Fibroblast of lung (primary cell): ENCODE measurements at places on chromosomes 16 and 17. TPM values are rescaled to one million over a fixed set of nuclear protein-coding genes. Genes with fewer than 3 reads are reported as not detected.

The GUCY2D gene
- not detected in 2 replicates for total RNA-seq

DNA sequence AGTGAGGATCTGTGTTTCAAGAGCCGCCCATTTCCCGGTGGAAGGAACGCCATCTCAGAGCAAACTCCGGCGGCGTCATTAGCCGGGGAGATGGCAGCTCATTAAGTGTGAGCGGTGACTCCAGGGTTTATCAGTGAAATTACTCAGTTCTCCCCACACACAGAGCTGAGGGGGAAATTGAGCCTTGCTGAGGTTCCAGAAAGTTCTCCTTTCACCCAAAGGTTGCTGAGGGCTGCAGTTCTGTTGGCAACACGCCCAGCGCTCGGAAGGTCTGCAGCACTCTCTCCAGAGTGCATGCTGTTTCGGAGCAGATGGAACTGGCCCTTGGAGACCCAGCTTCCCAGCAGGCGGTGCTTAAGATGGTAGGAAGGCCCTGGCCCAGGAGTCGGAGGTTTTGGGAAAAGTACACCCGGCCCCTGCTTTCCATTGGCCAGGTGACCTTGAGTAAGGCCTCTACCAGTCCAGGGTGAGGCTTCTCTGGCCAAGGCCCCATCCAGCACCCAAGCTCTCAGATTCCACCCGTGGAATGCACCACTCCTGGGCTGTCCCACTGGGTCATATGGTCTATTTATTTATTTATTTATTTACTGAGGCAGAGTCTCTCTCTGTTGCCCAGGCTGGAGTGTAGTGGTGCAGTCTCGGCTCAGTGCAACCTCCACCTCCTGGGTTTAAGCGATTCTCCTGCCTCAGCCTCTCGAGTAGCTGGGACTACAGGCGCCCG is 167.7 kb upstream of the CIBAR2 start:
- DNase-seq, result no peak

DNA sequence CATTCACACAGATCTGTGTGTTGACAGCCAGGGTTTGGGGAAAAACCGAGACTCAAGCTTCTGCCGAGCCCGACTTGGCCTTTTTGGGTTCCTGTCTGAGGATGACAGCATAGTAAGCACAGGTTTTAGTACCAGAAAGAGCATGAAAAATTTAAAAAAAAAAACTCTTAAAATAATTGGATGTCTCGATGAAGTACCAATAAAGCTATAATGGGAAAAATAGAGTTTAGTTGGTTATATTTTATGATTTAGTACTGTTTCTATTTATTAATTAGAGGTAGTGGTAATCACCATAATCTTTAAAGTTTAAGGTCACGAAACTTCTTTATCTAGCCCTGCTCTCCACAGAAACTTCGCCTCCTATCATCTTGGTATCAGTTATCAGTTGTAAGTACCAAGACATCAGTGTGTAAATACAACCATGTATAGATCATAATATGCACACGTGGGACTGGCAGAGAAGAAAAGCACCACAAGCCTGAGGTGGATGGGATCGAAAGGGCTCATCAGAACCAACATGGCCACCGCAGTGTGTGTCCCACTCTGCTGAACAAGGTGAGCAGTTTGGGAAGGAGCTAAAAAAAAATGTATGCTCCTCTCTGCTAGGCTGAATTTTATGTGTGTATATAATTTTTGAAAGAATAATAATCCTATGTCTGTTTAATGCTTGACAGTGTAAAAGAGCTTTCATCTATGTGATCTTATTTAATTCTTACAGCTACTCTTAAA is 14.4 kb upstream of the EEF2K start:
- no peak for DNase-seq

DNA sequence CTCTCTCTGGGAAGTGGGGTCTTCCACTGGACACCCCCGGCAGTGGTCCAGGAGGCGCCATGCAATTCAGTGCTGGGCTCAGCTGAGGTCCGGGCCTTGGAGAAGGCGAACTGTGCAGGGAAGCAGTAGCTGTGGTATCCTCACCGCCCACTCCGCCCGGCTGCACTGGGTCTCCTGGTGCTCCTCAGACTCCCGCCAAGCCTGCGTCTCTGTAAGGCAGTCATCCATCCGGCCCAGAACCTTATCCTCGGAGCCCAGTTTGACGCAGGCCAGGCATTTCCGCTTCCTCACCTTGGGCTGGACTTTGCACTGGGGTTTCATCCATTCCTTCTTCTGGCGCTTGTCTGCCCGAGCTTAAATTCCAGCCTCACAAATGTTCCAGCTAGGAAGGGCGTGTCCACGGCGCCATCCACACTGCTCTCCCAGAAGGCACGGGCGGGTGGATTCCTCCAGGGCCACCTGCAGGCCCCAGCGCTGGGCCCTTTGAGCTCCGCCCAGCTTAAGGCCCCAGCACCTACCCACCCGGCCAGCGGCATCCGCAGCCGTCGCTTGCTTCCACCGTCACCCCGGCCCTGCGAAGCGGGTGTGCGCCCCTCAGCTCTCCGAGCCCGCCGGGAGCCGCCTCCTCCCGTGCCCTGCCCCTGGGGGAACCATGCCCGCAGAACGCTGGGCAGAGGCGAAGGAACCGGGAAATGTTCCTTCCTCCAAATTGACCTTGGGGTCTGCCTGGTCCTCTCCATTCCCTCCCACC is 1884.8 kb downstream of the TP53TG3F start:
- DNase-seq, result no peak

The MEOX1 gene
- not detected in 2 replicates for total RNA-seq

GRCh38 chr16:68259007-68259825 is 5.1 kb upstream of the SLC7A6 start:
- DNase-seq, result no peak

- DNase-seq, result no peak
These were observed 5.3 kb downstream of the CMTM4 start for GRCh38 chr16:66691234-66691633.

The TMED6 gene
- total RNA-seq, result not detected in 2 replicates

GRCh38 chr16:80656711-80657150 is 115.9 kb downstream of the DYNLRB2 start:
- no peak for DNase-seq

The KRT20 gene
- not detected in 2 replicates for total RNA-seq

The KRT25 gene
- total RNA-seq, result not detected in 2 replicates

GRCh38 chr17:40854175-40854814 is 12.7 kb downstream of the KRT12 start:
- peak; percentile 92 for DNase-seq

The CCL5 gene
- total RNA-seq, result not detected in 2 replicates

The SDR42E2 gene
- total RNA-seq, result under 0.01 TPM in 1 of 2 replicates, not detected in the other

- DNase-seq, result no peak
These were observed 2.9 kb downstream of the RDM1 start for GRCh38 chr17:35927714-35928113.

DNA sequence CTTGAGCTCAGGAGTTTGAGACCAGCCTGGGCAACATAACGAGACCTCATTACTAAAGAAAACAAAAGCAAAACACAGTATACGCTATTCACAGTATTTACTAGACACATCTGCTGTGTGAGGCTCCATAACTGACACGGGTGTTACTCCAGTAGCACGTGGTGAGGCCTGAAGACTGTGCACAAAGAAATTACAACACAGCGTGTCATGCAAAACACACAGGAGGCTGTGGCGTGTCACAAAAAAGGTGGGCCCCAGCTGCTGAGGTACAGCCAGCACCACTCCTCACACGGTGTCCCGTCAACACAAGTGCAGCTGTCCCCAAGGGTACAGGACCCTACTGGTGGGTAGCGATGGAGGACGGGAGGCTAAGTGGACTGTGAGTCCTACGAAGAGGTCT is 2.7 kb downstream of the CYBC1 start:
- DNase-seq, result no peak

DNA sequence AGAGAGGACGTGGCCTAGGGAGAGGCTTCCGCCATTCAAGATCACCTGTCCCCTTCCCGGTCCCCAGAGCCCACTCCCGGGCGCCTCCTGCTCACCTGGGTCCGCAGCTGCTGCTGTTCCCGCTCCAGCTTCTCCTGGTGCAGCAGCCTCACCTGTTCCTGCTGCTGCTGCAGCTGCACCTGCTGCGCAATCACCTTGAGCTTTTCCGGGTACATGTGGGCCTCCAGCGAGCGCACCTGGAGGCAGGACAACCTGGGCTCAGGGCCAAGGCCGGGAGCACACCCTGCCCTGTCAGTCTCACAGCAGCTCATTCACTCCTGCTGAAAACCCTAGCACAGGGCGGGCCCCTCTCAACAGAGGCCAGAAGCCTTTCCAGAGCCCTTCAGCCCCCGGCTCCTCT is 12.5 kb downstream of the TFAP4 start:
- no peak for DNase-seq

The TBC1D3I gene
- total RNA-seq, result under 0.01 and 0.51 TPM in 2 replicates

The SCIMP gene
- total RNA-seq, result not detected in 2 replicates

DNA sequence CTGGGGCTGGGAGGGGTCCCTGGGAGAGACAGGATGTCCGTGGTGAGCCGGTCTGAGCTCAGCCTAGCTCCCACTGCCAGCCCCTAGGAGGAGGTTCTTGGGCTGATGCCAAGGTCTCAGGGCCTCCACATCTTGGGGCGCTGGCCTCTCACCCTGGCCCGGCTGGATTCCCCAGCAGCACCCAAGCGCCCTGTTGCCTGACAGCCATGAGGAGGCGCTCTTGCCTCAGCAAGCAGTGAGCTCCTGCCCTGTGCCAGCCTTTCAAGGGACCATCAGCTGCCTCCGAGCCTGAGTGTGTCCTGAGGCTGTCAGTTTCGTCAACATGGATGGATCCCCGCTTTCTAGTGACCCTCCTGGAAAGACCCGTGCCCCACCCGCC is 234.9 kb upstream of the CIBAR2 start:
- no peak for DNase-seq

DNA sequence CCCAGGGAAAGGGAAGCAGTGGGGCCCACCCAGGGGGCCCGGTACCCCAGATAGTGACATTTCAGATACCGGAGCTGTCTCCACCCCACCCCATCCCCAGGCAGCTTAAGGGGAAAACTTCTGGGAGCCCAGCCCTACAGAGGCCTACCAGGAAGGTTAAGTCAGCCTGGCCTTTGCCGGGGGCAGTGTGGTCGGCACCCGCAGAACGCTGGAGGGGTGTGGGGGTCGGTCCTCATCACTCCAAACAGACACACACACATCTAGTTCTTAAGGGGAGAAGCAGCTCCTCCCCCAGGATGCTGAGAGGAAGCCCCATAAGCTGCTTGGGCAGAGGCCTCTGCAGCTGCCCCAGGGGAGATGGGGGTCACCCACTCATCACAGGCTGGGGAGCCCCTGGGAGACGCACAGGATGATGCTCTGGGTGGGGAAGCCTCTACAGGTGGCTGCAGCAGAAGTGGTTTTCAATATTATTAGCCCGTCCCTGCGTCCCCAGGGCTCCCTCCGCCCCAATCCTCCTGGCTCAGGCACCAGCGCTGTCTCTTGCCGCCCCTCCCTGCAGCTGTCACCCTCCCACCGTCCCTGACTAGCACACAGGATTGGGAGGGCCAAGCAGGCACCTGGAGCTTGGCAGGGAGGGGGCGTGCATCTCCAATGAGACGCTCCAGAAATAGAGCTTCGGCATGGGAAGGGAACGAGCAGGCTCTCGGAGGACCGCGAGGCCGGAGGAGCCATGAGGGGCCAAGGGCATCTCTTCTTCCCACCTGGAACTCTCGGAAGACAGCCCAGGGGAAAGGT is 1.4 kb upstream of the ABR start:
- DNase-seq, result no peak

GRCh38 chr17:42284566-42284965 is 3.7 kb upstream of the STAT5A start:
- no peak for DNase-seq

DNA sequence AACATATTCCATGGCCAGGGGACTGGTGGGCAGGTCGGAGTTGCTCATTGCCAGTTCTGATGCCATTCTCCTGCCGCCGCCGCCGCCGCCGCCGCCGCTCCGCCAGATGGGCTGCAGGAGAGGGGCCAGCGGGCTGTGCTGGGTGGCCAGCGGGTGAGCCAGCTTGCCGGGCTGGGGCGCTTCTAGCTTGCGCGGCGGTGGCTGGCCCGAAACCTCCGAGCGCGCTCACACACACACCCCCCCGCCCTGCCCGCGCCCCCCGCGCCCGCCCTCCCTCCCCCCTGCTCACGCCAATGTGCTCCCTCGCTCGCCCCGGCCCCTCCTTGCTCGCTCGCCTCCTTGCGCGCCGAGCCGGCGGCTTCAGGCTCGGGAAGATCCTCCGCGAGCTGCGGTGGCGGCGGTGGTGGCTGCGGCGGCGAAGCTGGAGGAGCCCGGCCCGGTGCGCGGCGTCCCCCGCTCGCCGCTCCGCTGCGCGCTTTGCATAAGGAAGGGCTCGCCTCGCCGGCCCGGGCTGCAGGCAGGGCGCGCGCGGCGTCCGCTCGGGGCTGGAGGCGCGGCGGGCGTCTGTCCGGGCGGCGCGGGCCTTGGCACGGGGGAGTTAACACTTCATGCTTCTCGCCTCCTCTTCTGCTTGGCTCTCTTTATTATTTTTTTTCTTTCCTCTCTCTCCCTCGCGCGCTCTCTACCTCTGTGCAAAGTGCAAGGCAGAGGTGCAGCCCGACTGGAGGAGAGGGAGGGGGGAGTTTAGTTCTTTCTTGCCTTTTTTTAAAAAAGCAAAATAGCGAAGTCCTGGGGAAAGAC is 500 bp downstream of the MAF start:
- DNase-seq, result peak; percentile 67

- DNase-seq, result peak; percentile 62
These were observed 6.7 kb downstream of the CAMTA2 start for GRCh38 chr17:4980644-4981216.

The PITPNM3 gene
- 0.77 and 0.99 TPM in 2 replicates for total RNA-seq

GRCh38 chr16:46980926-46981325 is 7.5 kb upstream of the DNAJA2 start:
- DNase-seq, result peak; percentile 8

The SDR42E1 gene
- 0.77 and 1.8 TPM in 2 replicates for total RNA-seq

DNA sequence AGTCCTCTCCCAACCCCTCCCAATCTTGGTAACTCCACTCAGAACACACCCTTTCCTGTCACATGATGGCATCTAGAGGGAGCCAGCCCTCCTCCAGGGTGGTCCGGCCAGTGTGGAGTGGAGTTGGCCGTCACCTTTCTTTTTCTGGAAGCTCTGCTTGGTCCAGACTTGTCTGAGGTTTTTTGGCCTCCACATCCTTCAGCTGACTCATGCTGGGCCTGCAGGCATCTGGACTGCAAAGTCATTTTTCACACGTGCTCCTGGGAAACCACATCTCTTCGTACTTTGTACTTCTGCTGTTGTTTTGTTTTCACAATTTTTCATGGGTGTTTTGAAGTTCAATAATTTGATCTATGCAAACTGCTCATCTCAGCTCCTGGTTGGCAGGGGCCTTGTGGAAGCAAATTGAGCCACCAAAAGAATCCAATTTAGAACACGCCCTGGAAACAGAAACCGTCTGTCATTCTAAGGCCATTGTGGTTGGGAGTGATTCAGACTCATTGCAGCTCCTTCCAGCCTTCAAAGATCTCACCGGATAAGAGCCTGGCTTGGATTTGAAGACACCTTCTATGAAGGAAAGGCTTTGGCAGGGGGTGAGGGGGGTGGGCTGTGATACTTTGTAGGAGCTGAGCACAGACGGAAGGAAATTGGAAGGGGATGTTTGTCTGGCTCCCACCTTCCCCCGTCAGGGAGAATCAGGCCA is 42.4 kb upstream of the NF1 start:
- DNase-seq, result peak; percentile 99

The FTO gene
- 42.9 and 61.1 TPM in 2 replicates for total RNA-seq

The SKAP1 gene
- not detected in 2 replicates for total RNA-seq

The RGS11 gene
- 3.1 and 6.3 TPM in 2 replicates for total RNA-seq
